CD8-positive, alpha-beta T cell (primary cell): ENCODE measurements at places on chromosomes 7 and 10.

- no peak for DNase-seq
Measured at GRCh38 chr7:55299273-55299967, 65.7 kb upstream of the LANCL2 start.

DNA sequence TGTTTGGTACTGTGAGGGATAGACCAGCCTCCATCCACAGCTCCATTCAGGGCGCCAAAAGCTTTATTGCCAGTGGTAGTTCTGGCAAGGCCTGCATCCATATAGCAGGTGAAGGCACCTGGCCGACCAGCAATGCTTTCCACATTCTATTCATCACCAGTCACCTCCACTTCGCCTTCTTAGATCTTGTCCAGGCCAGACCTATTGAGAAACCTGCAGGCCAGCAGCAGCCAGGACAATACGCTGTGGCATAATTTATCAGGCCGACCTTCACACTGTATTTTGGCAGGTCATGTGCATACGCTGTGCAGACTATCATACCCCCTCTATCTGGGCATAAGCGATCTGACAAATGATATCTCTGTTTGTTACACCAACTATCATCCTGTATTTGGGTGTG is 15.2 kb upstream of the KNDC1 start:
- DNase-seq, result no peak

- no peak for DNase-seq
Measured at GRCh38 chr7:20085086-20085485, 132.1 kb downstream of the MACC1 start.

DNA sequence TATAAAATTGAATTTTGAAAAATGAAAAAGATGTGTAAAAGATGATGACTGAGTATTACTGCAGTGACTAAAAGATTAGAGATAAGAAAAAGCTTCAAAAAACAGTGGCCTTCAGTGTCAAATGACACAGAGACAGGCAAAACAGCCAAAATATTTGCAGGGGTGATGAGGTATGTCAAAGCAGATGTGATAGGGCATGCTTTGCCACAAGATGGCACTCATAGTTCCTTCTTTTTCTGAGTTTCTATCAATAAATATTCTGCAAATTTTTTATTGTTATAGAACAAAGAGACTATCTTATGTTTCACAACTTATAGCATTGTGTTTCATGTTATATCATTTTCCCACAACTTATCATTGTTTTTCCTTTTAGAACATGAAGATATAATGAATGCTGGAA is 344.1 kb upstream of the HPS1 start:
- no peak for DNase-seq

DNA sequence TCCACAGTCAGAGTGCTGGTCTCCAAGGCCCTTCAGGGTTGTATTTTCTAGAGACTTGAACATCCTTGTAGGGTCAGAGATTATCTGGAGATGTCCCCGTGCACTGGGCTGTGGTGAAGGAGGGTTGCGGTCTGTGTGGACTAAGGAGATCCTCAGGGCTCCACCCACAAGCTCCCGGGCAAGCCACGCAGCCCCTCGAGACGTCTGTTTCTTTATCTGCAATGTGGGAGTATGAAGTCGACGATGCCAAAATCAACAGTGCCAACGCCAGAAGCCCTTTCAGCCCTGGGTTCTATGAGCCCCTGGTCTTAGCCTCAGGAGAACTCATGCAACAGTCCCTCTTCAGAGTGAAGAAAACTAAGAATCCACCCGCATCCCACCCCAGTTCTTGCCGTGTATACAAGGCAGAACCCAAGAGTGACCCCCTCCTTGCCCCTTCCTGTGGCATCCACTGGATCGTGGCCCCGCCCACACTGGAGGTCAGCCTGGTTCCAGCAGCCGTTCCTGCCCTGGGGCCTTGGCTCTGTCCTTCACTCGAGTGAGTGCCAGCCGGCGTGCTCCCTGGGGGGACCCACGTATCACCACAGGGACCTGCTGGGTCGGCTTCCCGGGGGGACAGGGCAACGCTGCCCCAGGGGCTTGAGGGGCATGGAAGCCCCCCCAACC is 6.0 kb upstream of the SHH start:
- no peak for DNase-seq

DNA sequence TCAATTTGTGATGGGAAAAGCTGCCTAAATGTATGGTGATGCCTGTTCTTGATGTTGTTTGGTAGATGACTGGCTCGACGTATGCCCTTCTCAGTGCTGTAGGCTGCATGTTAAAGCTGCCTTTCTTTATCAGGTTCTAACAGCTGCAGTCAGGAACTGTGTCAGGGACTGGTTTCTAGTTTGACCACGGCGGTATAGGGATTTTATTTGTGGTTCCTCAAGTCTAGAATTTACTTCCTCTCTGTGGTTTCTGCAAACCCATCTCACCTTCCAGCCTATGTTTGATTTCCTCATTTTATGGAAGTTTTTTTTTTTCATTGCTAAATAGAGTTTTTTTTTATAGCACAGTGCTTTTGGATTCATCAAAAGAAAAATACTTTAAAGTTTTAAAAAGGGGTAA is 26.5 kb downstream of the LMTK2 start:
- peak; percentile 62 for DNase-seq

GRCh38 chr10:35639021-35639727 is 2.9 kb downstream of the FZD8 start:
- no peak for DNase-seq

GRCh38 chr10:64219271-64220025 is 698.2 kb downstream of the REEP3 start:
- DNase-seq, result no peak

- DNase-seq, result no peak
Measured at GRCh38 chr10:30043476-30044270, 15.7 kb downstream of the JCAD start.

- DNase-seq, result no peak
Measured at GRCh38 chr7:85220651-85221050, 33.8 kb upstream of the SEMA3D start.

GRCh38 chr10:944034-944831 is 12.7 kb upstream of the LARP4B start:
- DNase-seq, result peak; percentile 28

DNA sequence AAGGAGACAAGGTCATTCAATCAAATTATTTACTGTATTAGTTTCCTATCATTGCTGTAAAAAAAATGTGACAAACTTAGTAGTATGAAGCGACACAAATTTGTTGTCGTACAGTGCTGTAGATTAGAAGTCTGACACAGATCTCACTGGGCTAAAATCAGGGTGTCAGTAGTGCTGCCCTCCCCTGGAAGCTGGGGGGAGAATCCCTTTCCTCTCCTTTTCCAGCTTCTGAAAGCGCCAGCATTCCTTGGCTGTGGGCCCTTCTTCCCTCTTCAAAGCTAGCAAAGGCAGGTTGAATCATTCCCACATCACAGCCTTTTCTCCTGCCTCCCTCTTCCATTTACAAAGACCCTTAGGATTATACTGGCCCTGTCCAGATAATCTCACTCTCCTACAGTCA is 28.0 kb downstream of the VPS41 start:
- no peak for DNase-seq

- no peak for DNase-seq
Measured at GRCh38 chr7:25436413-25436812, 208.1 kb upstream of the NPVF start.

DNA sequence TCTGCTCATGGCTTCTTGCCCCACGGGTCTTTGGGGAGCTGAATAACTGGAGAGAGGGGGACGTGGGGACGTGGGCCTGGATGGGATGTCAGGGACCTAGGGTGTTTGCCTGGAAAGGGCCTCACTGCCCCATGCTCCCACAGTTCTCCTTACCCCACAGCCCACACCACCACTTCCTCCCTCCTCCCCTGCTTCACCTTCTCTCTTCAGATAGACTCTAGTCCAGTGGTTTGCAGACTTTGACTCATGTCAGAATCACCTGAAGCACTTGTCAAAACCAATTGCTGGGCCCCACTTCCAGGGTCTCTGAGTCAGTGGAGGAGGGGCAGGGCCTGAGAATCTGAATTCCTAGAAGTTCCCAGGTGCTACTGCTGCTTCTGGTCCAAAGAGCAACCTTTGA is 327.4 kb downstream of the RPS24 start:
- no peak for DNase-seq

DNA sequence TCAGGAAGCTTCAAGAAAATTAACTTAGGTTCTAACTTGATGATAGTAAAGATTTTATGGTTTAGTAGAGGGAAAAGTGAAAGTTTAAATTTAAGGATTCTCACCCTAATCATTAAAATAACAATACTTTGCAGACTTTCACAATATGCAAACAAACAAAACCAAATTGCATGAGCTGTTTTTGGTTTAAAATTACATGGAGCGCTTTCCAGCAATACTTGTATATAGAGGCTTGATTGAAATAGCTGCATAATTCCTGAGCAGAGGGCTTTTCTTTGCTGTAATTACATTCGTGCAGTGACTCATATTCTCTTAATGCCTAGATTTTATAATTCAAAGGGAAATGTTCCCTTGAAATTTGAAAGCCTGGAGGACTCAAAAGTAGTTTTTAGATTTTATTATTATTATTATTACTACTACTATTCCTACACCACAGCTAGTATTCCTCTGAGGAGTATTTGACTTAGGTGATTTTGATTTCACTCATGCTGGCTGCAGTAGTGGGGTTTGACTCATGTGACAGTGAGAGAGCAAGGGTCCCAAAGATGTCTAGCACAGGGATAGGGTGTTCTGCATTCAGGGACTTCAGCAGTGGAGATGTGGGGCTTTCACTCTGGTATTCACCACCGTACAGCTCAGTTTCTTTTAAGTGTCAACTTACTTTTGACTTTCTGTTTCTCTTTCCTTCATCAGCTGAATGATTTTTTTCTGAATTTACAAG is 138.1 kb downstream of the ADAM22 start:
- DNase-seq, result no peak

GRCh38 chr7:77631820-77632219 is 64.4 kb upstream of the RSBN1L start:
- no peak for DNase-seq

DNA sequence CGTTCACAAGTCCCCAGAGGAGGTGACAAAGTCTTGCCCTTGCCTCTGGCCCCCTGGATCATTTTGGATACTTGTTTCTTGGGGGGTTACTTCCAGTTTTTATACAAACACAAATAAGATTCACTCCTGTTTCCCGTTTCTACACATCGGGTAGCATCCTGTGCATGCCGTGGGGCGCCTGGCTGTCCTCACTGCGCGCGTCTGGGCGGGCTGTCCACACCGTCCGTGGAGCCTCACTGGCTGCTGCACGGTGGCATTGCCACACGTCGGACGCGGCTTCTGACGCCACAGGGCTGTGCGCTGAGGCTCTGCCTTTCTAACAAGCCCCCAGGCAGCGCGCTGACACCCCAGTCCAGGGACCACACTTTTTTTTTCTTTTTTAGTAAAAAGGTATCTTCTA is 18.4 kb downstream of the BNIP3 start:
- no peak for DNase-seq

- no peak for DNase-seq
Measured at GRCh38 chr10:6255548-6256061, 52.9 kb downstream of the PFKFB3 start.

- DNase-seq, result no peak
Measured at GRCh38 chr10:65751218-65751617, 1174.6 kb upstream of the LRRTM3 start.

DNA sequence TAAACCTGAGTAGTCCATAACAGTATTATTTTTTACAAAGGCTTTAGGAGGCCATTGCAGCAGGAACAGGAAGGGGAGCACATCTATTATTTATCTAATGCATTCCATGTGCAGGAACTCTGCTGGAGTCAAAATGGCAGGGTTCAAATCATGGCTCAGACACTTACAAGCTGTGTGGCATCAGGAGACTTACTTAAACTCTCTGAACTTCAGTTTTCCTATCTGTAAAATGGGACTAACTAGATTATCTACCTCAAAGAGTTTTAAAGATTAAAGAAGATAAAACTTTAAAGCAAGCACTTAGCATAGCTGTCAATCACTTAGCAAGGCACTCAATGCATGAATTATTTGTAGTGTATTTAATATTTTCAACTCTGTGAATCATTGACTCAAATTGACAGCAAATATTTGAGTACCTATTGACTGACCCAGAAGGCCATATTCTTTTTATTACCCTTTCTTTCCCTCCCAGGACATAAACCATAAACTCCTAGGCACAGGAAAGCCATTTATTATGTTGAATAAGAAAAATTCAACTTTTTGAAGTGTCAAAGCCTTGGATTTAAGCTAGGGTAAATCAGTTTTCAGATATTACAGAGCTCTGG is 115.8 kb upstream of the FAM204A start:
- DNase-seq, result no peak

DNA sequence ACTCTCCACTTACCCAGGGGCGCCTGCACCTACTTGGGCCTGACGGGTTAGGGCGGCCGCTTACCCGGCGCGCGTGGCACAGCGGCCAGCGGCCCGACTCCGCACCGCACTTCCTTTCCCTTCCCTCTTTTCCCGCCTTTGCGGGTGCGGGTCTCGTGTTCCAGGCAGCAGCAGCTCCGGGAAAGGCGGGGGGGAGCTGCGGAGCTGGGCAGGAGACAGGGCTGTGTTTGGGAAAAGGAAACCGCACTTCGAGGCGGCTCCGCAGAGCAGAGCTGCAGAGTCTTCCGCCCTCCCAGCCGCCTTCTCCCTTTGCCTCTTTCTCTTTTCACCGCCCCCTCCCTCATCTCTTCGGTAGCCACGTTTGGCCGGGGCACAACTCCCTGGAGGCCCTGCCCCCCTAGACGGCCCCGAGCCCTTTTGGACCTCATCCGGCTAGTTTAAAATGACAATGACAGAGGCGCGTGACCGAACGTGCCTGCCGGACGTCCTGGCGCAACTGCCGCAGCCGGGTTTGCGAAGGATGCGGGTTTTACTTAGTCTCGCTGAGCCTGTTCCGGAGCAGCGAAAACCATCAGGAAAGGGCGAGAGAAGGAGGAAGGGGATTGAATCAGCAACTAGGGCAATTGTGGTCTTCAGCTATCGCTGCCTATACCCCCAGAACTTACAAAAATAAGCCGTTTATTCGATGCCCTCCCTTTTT is 7.9 kb upstream of the PAX2 start:
- no peak for DNase-seq

- DNase-seq, result no peak
Measured at GRCh38 chr10:117441361-117441760, 66.1 kb upstream of the PDZD8 start.

- no peak for DNase-seq
Measured at GRCh38 chr7:141500608-141501007, 50.6 kb upstream of the AGK start.

GRCh38 chr10:58586282-58587245 is 73.9 kb downstream of the BICC1 start:
- no peak for DNase-seq

GRCh38 chr7:24050991-24051560 is 232.9 kb upstream of the NPY start:
- no peak for DNase-seq

DNA sequence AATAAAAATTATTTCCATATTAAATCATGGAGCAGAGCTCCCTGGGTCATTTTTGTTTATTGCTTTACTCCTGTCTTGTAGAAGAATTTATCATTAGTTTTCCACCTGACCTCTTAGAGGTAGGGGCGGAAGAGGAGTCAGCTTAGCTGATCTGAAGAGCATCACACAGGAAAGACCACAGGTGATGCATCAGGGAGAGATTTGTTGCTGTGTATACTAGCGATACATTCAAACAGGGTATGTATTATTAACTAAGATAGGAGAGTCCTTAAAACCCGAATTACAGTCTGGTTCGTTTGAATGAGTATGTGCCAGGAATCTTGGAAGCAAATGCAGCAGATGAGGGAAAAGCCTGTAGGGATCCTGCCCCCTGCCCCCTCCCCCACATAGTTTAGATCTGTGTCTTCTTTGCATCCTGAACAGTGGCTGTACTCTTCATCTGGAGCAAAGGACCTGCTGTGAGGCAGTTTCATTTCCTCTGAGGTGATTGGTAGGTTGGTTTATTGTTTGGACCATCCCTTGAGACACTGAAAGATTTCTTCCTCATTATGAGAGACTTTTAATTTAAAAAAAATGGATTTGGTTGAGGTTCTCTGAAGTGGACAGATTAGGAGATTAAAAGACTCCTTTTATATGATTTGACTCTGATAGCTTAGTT is 177.0 kb downstream of the SND1 start:
- DNase-seq, result no peak
